ENCODE measurements at places on chromosomes 4 and X.

DNA sequence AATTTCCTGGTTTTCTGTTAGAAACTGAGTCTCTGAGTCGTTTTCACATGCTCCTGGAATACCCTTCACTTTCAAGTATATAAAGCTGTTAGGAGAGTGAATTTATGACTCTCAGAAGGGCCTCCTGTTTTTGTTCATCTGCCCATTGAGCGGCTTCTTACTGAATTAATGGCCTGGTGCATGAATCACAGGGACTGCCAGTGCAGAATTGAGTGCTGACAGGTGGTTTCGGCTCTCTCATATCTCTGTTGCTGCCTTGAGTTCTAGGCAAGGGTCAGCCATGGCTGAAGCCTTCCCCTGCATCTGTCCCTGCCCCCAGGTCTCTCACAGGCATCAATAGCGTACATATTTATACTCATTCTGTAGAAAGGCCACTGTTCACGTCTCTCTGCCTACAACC lies 22.7 kb upstream of the SEPSECS start:
- DNase-seq, result no peak

DNA sequence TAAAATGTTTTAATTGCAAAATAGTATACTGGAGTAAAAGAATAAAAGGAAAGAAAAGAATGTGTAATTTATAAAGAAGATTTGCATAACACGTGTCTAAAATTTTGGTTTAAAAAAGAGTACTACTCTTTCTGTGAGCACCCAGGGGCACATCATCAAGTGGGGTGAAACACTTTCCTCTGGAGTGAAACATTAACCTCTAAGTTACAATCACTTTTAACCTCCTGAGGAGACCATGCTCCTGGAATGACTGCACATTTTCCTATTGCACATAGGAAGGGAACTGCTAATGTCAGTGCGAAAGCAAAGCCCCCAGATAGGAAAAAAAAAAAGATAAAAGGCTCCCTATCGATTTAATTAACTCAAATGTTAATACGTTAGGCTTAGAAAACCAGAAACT lies 13.3 kb downstream of the VEGFC start:
- no peak for DNase-seq

GRCh38 chr4:149370002-149370401 lies 445.6 kb downstream of the IQCM start:
- DNase-seq, result no peak

DNA sequence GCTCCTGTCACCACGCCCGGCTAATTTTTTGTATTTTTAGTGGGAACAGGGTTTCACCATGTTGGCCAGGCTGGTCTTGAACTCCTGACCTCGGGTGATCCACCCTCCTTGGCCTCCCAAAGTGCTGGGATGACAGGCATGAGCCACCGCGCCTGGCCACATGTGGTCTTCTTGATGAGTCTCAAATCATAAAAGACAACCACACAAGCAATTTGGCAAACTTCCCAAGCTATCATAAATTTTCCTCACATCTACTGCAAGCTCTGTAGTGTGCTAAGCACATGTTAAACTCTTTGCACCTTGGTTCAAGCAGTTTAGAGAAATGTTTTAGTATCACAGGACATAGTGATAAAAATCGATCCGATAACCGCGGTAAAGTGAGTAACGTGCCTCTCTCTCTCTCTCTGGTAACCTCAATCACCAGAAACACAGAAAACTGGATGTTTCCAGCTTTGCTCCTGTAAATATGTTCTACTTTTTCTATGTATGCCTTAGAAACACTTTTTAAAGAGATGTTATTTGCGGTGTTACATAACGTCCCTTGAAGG lies 256.8 kb downstream of the DHRSX start:
- no peak for DNase-seq

DNA sequence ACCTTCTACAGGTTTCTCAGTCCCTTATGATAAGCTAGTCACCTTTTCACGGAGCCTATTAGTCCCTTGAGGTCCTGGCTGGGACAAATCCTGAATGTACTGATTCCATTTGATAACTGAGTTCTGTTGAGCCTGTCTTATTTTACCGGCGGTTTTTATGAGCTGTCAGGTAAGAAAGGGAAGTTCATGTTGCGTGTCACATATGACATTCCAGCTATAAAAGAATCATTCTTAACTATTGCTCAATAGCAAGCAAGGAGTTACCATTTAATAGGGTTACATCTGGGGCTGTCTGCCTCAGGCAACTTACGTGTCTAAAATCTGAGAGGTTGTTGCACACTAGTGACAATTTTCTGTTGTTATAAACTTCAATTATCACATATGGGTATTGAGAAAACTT lies 394.6 kb downstream of the TECRL start:
- no peak for DNase-seq

GRCh38 chr4:29704059-29704458 lies 1016.1 kb upstream of the PCDH7 start:
- DNase-seq, result no peak

DNA sequence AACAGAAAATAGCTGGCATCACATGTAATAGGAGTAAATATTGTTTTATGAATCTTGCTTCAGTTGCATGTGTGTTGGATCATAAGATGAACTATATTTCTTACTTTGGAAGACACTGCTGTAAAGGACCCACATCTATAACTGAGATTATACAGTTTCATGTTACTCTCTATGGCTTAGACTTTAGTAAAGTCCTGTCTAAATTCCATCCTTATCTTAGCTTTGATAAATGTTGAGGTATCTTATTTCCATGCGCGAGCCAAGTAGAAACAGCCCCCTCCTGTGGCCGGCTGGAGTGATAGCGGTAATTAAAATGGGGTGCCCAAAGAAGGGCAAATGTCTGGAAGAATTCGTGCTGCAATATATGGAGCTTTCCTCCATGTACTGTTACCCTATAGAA lies 43.0 kb downstream of the CCDC158 start:
- DNase-seq, result peak; percentile 18

All from NCI-H1694 treated with DMSO at 0.1 percent for 48 hours (cell line).